ENCODE measurements at places on chromosomes 13 and 19. TPM values are rescaled to one million over a fixed set of nuclear protein-coding genes. Genes with fewer than 3 reads are reported as not detected.

Gene HIPK4
- under 0.01 TPM for total RNA-seq

Gene KIR3DL2
- not detected for total RNA-seq

Gene LILRB4
- not detected for total RNA-seq

Gene ACP5
- 8.9 TPM for total RNA-seq

Gene RASGRP4
- total RNA-seq: not detected

Gene ZNF793
- total RNA-seq: 7.0 TPM

Gene ZNF443
- total RNA-seq: 1.0 TPM

Gene ZNF813
- 8.0 TPM for total RNA-seq

Gene ADAMTSL5
- total RNA-seq: 3.1 TPM

Gene KMT5C
- 6.1 TPM for total RNA-seq

Gene CEACAM7
- 2.2 TPM for total RNA-seq

Gene KLK2
- total RNA-seq: not detected

Gene PPP1R12C
- total RNA-seq: 28.3 TPM

Gene TMPRSS9
- not detected for total RNA-seq

Gene SIRT2
- 52.8 TPM for total RNA-seq

Gene POLR1G
- total RNA-seq: 35.5 TPM

Gene CC2D1A
- total RNA-seq: 8.5 TPM

Gene GSX1
- total RNA-seq: not detected

Gene FOSB
- total RNA-seq: 15.4 TPM

Gene ACTN4
- total RNA-seq: 631 TPM

Gene OVOL3
- not detected for total RNA-seq

Gene TMEM238
- 2.3 TPM for total RNA-seq

Gene LMTK3
- 3.6 TPM for total RNA-seq

Gene FAAP24
- total RNA-seq: 1.00 TPM

Gene GEMIN7
- 27.0 TPM for total RNA-seq

Gene IGFL2
- total RNA-seq: not detected

Gene GGN
- total RNA-seq: under 0.01 TPM

Gene NLRP5
- total RNA-seq: not detected
